ENCODE measurements at places on chromosomes 12 and 14. TPM values are rescaled to one million over a fixed set of nuclear protein-coding genes. Genes with fewer than 3 reads are reported as not detected.

Gene SERPINA5
- total RNA-seq, result 2.4 TPM

Gene STAT2
- 39.2 TPM for total RNA-seq

Gene FOS
- 2.5 TPM for total RNA-seq

Gene HOXC9
- total RNA-seq, result 9.9 TPM

Gene TGFB3
- 1.3 TPM for total RNA-seq

Gene TDP1
- total RNA-seq, result 40.2 TPM

All from epithelial cell of proximal tubule (primary cell).